Hematopoietic multipotent progenitor cell treated with erythropoietin and hydrocortisone succinate and interleukin-3 and kit ligand, for 4 days (in vitro differentiated cells): ENCODE measurements at places on chromosomes 4 and X.

DNA sequence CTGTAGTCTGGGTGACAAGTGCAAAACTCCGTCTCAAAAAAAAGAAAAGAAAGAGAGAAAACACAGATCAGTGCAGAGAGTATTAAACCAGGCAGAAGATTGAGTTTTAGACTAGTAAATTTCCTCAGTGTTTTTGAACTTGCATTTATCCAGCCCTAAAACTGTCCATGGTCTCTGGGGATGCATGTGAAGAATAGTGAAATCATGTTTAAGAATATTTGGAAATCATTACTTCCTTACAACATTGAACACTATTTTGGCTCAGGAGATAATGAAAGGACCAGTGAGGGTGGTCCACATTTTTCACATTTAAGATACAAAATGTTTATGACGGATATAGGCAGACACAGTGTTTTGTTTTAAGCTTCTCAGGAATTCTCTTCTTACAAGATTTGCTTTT is 195.8 kb upstream of the RASGEF1B start:
- no peak for DNase-seq

DNA sequence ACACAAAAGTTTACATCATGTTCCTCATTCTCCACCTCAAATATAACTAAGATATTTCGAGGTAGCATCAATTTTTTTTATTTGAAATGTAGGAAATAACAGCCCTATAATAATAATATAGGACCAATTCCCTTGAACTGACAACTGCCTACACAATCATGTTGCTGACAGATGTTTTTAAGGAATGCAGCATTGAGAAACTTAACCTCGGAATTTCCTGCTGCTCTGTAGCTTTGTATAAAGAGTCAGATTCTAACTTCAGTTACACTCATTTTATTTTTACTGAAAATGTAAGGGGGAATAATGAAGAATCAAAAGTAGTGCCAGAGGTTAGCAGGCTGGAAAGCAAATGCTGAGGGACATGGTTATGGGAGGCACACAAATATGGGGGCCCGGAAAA is 235.8 kb downstream of the RBMX2 start:
- DNase-seq = no peak

DNA sequence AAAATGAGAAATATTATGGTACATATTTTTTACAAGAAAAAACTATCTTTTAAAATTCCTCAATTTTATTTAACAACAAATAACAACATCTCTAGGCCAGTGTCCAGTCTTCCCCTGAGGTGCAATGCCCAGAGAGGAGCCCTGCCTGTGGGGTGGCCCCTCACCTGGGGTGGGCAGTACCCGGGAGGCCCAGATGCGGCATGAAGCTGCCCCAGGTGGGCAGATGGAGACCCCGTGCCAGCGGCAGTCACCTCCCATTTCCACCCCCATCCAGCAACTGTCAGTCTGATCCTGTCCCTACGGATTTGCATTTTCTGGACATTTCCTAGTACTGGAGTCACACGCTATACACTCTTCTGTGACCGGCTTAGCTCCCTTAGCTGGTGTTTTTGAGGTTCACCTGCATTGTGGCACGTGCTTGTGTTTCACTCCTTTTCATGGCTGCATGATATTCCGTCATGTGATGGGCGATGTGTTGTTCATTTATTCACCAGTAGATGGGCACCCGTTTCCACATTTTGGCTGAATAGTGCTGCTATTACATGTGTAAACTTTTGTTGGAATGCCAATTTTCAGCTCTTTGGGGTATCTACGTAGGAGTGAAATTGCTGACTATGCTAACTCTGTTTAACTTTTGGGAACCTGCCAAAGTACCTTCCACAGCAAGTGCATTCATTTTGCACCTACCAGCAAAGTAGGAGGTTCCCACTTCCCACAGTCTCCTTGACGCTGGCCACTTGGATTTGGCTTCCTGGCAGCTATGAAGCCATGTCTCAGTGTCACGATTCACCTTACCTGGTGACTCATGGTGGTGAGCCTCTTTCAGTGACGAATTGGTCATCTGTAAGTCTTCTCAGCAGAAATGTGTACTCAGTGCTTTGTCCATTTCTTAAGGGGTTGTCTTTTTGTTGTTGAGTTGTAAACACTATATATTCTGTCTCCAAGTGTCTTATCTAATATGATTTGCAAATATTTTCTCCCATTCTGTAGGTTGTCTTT is 11.7 kb upstream of the MAEA start:
- peak; percentile 37 for DNase-seq

GRCh38 chr4:173013232-173013930 is 155.2 kb upstream of the GALNT7 start:
- peak; percentile 72 for DNase-seq

DNA sequence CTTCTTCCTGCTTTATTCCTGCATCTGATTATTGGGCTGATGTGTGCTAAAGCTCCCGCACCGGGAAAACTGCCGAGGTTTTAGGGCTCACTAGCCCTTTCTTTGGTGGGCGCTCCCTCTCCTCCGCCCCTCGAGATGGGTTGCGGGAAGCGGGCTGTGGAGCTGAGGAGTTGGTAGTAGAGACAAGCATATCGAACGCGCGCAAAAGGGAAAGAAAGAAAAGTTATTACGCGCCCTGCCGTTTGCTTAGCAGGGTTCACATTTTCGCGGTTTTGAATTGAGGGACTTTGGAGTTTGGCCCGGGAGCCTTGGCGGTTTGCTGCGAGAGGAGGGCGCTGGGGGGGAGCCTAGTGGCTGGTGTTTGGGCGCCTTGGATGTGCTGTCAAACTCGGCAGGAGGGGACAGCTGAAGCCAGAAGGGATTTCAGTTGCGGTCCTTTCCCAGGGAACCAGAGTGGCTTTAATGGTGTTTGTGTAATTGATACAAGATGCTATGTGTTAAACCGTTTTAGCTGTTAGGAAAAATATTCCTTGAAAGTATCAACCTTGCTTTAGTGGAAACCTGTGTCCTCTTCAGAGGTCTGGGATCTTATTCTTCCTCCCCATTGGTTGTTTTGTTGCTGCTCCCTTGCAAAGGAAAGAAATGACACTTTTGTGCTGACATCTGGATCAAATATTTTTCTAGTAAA is 1.1 kb downstream of the GAB1 start:
- peak; percentile 85 for DNase-seq
